Activated CD4-positive, alpha-beta T cell treated with anti-CD3 and anti-CD28 coated beads for 48 hours (primary cell): ENCODE measurements at places on chromosomes 5 and 9.
A peak's percentile ranks its signal among the peaks of the same experiment; 100 is the strongest.

DNA sequence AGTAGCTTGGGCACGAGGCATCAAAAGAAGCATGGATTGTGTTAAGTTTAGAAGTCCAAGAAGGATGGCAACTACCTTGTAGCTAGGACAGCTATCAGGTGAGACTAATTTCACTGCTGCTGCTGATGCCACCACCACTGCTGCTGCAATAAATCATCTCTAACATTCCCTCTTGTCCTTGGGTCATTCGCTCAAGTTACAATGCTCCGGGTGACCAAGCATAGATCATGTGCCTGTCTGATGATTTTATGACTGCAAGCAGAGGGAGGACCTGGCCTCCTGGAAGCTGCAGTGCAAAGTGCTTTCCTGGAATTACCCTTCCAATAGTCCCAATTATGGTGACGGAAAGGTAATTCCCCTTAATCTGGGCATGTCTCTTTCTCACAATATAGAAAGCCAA, 334.4 kb downstream of the PRELID2 start:
- no peak for DNase-seq

DNA sequence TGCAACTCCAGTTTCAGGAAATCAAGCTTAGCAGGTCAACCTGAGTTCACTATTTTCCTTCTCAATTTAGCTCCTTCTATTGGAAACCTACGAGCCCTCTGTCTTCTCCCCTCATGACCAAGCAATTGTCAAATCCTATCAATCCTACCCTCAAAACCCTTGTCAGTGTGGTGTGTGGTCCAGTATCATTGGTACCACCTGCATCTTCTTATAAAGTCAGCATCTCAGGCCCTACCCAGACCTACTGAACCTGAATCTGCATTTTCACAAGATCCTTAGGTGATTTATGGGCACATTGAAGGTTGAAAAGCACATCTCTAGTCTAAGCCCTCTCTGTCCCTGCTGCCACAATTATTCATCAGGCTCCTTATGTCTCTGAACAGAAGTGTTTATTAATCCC, 77.6 kb upstream of the NR4A3 start:
- DNase-seq: no peak

- DNase-seq: no peak
Measured at GRCh38 chr9:88803546-88804253, 187.6 kb upstream of the S1PR3 start.

- DNase-seq: no peak
Measured at GRCh38 chr5:83846624-83847350, 126.1 kb upstream of the HAPLN1 start.

GRCh38 chr9:70028287-70028686, 15.4 kb upstream of the MAMDC2 start:
- DNase-seq: no peak

GRCh38 chr9:130409246-130409645, 35.5 kb upstream of the ASS1 start:
- no peak for DNase-seq

DNA sequence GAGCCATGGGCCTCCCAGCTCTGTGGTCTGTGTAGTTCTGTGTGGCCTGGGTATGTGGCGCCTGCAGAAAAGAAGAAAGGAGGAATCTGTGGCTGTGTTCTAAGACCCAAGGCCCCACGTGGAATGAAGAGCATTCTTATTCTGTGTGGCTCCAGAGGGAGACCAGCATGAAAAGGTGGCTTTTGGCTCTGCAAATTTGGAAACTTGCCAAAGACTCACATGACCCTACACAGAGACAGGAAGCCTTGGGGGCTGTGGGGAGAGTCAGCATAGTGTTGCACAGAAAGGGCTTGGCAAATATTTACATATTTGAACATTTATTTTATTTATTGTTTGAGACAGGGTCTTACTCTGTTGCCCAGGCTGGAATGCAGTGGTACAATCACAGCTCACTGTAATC, 193.3 kb downstream of the TMEM38B start:
- no peak for DNase-seq

GRCh38 chr5:88159591-88159990, 109.1 kb downstream of the TMEM161B start:
- no peak for DNase-seq

- no peak for DNase-seq
Measured at GRCh38 chr9:4139196-4139595, 160.7 kb downstream of the GLIS3 start.

- DNase-seq: no peak
Measured at GRCh38 chr9:71797266-71797665, 29.0 kb upstream of the CEMIP2 start.

DNA sequence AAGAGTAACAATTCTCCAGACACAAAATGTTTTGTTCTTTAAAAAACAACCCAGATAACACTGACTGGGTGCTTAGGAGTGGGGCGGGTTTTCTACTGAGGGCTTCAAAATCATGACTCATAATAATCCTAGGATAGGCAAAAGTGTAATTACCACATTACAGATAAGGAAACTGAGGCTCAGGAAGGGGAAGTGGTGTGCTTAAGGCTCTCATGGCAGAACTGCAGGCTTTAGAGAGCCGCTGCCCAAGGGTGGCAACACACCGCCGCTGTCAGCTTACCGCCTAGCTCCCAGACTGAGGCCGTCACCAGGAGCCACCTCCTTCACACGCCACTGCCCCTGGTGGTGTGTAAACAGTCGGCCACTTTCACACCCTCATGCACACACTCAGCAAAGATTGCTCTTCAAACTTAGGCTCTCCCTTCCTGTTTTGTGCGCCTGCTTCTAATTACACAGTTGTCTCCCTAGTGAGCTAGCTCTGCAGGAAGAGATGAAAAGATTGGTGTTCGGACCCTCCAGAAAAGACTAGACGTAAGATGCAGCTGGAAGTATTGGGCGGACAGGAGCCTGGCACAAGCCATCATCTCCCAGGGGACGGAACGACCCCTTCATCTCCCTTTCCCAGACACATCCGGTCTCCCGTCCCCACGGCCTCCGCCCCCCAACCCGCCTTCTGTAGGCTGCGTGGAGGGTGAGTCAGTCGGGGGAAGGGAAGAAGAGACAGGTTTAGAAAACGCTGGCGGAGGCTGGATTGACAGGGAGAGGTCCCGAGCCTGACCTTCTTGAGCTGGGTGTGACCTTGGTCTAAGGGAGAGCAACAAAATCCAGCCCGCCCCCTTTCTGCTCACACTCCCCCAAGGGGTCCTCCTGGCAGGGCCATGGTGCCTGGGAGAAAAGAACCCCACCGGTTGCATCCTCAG, 162.7 kb downstream of the SYK start:
- peak; percentile 32 for DNase-seq
